ENCODE measurements at places on chromosomes 6 and 20. TPM values are rescaled to one million over a fixed set of nuclear protein-coding genes. Genes with fewer than 3 reads are reported as not detected.

- H3K27me3 ChIP-seq, result no peaks in the 10 kb centered on the region
- no peak overlapping the region for H3K27ac ChIP-seq
- no peak overlapping the region for H3K4me3 ChIP-seq
- no peak for DNase-seq
Measured at GRCh38 chr6:168043848-168044415, 35.1 kb downstream of the FRMD1 start.

DNA sequence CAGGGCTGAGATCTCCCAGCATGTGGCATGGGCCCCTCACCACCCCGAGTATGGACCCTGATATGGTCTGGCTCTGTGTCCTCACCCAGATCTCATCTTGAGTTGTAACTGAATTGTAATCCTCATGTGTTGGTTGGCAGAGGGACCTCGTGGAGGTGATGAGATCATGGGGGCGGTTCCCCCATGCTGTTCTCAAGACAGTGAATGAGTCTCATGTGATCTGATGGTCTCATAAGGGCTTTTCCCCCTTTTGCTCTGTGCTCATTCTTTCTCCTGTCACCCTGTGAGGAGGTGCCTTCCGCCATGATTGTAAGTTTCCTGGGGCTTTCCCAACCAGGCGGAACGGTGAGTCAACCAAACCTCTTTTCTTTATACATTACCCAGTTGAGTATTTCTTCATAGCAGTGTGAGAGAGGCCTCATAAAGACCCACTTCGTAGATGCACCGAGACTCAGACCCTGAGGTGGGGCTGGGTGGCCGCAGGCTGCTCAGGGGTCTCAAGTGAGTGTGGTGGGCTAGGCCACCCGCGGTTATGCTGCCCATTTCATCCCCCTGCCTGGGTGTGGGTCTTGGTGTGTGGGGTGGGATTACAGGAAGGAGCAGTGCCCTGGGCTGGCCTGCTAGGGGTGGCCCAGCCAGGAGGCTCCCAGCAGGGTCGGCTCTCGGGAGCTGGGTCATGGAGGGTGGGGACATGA is 26.2 kb upstream of the GATA5 start:
- no peaks in the 10 kb centered on the region for H3K4me1 ChIP-seq
- H3K27me3 ChIP-seq, result no peaks in the 10 kb centered on the region
- no peak overlapping the region for H3K27ac ChIP-seq
- H3K4me3 ChIP-seq, result no peak overlapping the region

GRCh38 chr6:149026530-149026942 is 279.7 kb downstream of the UST start:
- H3K27me3 ChIP-seq, result no peaks in the 10 kb centered on the region
- no peaks in the 10 kb centered on the region for H3K36me3 ChIP-seq
- no peak for DNase-seq
- no peak overlapping the region for H3K27ac ChIP-seq

The ENPP5 gene
- total RNA-seq, result 4.0 TPM

DNA sequence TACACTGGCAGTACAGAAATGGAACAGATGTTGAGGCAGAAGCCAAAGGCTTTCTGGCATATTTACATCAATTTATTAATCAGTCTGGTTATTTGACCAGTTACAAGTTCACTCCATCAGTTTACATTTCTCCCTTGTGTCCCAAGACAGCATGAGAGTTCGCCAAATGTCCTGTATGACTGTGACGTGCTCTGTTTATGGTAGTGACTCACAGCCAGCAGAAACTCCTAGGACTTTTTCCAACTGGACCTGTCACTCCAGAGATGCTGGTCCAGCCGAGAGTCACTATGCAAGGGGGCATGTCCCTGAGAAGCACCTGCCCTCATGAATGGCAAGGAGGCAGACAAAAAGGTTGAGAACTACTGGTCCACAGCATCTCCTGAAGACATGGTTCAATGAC is 160.0 kb downstream of the LRFN2 start:
- H3K27ac ChIP-seq, result no peak overlapping the region
- no peaks in the 10 kb centered on the region for H3K4me1 ChIP-seq
- H3K27me3 ChIP-seq, result no peaks in the 10 kb centered on the region
- DNase-seq, result no peak
- no peak overlapping the region for H3K4me3 ChIP-seq

DNA sequence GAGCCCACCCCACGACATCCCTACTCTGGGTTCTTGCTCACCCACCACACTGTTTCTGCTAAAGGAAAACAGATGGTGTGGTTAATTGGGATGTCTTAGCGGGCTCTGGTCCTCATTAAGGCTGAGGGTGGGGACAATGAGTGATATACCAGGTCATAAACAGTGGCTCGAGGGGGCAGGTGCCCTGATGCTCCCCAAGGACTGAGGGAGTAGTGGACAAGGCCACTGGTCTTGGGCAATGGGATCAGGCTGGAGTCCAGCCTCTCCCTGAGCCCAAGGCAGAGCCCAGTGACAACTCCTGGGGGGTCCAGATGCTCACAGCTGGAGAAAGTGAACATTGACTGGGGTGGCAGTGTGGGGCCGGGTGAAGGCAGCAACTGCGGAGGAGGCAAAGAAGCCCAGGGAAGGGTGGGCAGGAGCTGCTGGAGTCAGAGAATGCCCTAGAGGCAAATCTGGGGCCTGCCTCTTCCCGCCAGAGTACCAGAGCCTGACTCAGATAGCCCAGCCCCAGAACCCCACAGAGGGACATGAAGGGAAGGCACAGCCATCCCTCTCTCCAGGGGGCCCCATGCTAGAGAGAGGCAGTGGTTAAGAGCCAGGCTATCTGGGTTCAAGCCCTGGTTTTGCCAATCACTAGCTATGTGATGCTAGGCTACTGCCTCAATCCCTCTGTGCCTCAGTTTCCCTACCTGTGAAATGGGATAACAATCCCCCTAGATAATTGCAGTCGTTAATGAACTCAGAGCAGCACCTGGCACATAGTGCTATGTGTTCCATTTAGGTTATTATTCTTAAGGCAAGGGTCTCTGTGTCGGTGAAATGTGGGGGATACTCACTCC is 72.3 kb downstream of the MRPL14 start:
- H3K4me1 ChIP-seq, result no peaks in the 10 kb centered on the region
- no peak overlapping the region for H3K4me3 ChIP-seq
- no peaks in the 10 kb centered on the region for H3K36me3 ChIP-seq
- no peak overlapping the region for H3K27ac ChIP-seq
- DNase-seq, result peak; percentile 38

The SLC52A3 gene
- 0.78 TPM for total RNA-seq

The PNPLA1 gene
- total RNA-seq, result not detected

- no peaks in the 10 kb centered on the region for H3K4me1 ChIP-seq
- H3K36me3 ChIP-seq, result no peaks in the 10 kb centered on the region
- H3K27ac ChIP-seq, result no peak overlapping the region
- H3K4me3 ChIP-seq, result no peak overlapping the region
- DNase-seq, result no peak
- no peaks in the 10 kb centered on the region for H3K27me3 ChIP-seq
Measured at GRCh38 chr6:64230530-64230929, 594.9 kb downstream of the PHF3 start.

GRCh38 chr6:75492386-75493153 is 1.0 kb downstream of the FILIP1 start:
- H3K27ac ChIP-seq, result peak overlapping the region; percentile 68
- peaks cover 2% of the 10 kb centered on the region for H3K4me1 ChIP-seq
- no peaks in the 10 kb centered on the region for H3K27me3 ChIP-seq
- H3K4me3 ChIP-seq, result peak overlapping the region; percentile 98

DNA sequence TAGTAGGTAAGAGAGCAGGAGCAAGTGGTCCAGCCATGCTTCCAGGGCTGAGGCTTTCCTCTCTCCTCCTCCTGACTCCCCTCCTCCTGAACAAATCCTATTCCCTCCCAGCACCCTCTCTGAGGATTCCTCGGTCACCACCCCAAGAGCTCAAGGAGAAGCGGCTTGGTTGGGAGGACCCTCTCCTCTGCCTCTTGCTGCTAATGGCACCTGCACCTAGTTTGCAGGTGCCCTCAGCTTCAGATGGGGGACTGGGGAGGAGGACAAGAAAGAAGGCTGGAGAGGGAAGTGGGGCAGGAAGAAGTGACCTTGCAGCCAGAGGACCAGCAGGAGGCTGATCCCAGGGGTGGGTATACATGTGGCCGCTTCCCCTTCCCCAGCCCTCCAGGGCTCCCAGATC is 17.5 kb downstream of the NCR2 start:
- peak; percentile 33 for DNase-seq
- H3K4me3 ChIP-seq, result no peak overlapping the region
- no peaks in the 10 kb centered on the region for H3K27me3 ChIP-seq
- H3K27ac ChIP-seq, result no peak overlapping the region
- no peaks in the 10 kb centered on the region for H3K36me3 ChIP-seq

- no peaks in the 10 kb centered on the region for H3K27me3 ChIP-seq
- no peak for DNase-seq
- no peaks in the 10 kb centered on the region for H3K36me3 ChIP-seq
- H3K27ac ChIP-seq, result no peak overlapping the region
Measured at GRCh38 chr6:144148886-144149285, 1.4 kb upstream of the STX11 start.
